ENCODE measurements at places on chromosomes 2 and 18. TPM values are rescaled to one million over a fixed set of nuclear protein-coding genes. Genes with fewer than 3 reads are reported as not detected.

- H3K4me3 ChIP-seq, result no peak overlapping the region
- DNase-seq, result no peak
- H3K36me3 ChIP-seq, result no peaks in the 10 kb centered on the region
- H3K4me1 ChIP-seq, result no peaks in the 10 kb centered on the region
- H3K27ac ChIP-seq, result no peak overlapping the region
Observed at GRCh38 chr2:167345559-167345958, 457.3 kb downstream of the XIRP2 start.

- H3K27ac ChIP-seq, result no peak overlapping the region
- H3K4me1 ChIP-seq, result no peaks in the 10 kb centered on the region
- no peaks in the 10 kb centered on the region for H3K27me3 ChIP-seq
- no peak overlapping the region for H3K4me3 ChIP-seq
- no peak for DNase-seq
Observed at GRCh38 chr2:155424518-155424917, 726.0 kb downstream of the KCNJ3 start.

The TPO gene
- total RNA-seq, result 0.83 TPM

The GPAT2 gene
- total RNA-seq, result 1.3 TPM

The IL36RN gene
- not detected for total RNA-seq

GRCh38 chr18:49778826-49779465 is 34.4 kb downstream of the ACAA2 start:
- no peak for DNase-seq
- no peak overlapping the region for H3K4me3 ChIP-seq
- no peaks in the 10 kb centered on the region for H3K4me1 ChIP-seq
- H3K27me3 ChIP-seq, result no peaks in the 10 kb centered on the region
- H3K27ac ChIP-seq, result no peak overlapping the region

DNA sequence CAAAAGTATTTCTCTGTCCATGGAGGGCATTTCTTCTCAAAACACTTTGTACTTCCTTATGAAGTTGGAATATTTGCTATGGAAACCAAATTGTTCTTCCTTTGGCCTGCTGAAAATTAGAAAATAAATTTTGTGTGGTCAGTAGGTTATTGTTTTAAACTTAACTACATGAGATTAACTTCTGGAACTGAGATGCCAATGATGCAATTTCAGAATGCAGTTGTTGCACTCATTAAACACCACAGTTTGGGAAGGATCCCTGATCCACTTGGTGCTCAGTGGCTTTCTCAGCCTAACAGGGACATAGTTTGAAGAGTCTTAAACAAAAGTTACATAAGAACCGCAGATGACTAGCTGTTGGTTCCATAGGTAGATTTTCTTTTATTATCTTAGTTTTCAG is 23.3 kb upstream of the IL1R1 start:
- H3K27ac ChIP-seq, result no peak overlapping the region
- no peaks in the 10 kb centered on the region for H3K27me3 ChIP-seq
- no peak for DNase-seq

GRCh38 chr18:74982946-74983635 is 225.8 kb downstream of the PTGR3 start:
- H3K27ac ChIP-seq, result no peak overlapping the region
- no peak overlapping the region for H3K4me3 ChIP-seq
- DNase-seq, result no peak

GRCh38 chr2:71043531-71044407 is 24.7 kb upstream of the NAGK start:
- no peaks in the 10 kb centered on the region for H3K27me3 ChIP-seq
- no peaks in the 10 kb centered on the region for H3K36me3 ChIP-seq
- H3K4me3 ChIP-seq, result no peak overlapping the region
- H3K27ac ChIP-seq, result no peak overlapping the region
- DNase-seq, result no peak

GRCh38 chr2:127051116-127052056 is 55.6 kb downstream of the BIN1 start:
- peak; percentile 10 for DNase-seq
- H3K27ac ChIP-seq, result no peak overlapping the region
- H3K27me3 ChIP-seq, result no peaks in the 10 kb centered on the region
- no peaks in the 10 kb centered on the region for H3K4me1 ChIP-seq
- H3K36me3 ChIP-seq, result no peaks in the 10 kb centered on the region
- no peak overlapping the region for H3K4me3 ChIP-seq

DNA sequence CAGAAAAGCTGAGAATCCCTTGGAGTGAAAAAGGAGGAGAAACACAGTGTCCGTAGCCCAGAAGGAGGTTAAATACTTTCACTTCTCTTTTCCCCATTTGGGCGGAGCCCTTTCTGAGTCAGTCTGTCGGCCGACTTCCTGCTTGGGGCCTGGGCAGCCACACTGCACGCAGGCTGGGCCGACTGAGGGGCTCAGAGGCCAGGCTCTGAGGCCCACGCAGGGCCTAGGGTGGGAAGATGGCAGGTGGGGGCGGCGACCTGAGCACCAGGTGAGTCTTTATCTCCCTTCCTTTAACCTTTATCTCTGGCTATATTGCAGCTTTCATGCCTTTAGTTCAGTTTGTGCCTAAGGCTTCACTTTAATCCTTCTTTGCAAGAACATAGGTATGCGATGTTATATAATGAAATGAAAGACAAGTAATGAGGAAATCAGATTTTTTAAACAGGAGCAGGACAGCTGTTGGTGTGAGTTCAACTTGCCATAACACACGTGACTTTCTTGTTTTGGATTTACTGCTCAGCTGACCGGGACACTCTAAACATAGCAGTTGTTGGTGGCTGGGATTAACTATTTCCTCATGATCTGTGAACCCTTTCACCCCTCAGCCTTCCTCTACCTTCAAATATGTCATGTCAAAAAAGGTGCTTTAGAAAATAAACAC is at the start of gene SP100:
Gene SP100, plus strand, starts transcription at position 141 of the 661 bp plus-strand sequence. Its CDS starts 96 bp downstream, at position 237.
- H3K27me3 ChIP-seq, result no peaks in the 10 kb centered on the region
- peak; percentile 86 for DNase-seq
- no peaks in the 10 kb centered on the region for H3K36me3 ChIP-seq
- H3K27ac ChIP-seq, result peak within 1 kb of the TSS; percentile 81

DNA sequence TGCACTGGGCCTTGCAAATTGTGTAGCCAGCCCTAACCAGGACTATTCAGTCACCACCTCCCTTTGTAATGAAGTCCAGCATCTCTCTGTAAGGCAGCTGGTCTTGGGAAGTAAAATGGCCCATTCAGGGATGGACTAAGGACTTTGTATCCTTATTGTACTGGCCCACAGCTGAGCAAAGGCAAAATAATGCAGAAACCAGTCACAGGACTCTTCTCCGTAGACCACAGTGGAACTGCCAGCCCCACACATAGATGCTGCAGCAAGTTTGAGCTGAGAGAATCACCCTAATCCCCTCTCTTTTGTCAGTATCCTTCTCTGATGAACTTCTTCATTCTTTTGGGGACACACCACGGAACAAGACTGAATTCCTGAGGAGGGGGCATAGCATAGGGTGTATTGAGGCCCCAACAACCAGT is 73.6 kb upstream of the RTN4 start:
- no peak overlapping the region for H3K27ac ChIP-seq
- no peak for DNase-seq
- no peak overlapping the region for H3K4me3 ChIP-seq
- H3K4me1 ChIP-seq, result no peaks in the 10 kb centered on the region
- H3K36me3 ChIP-seq, result no peaks in the 10 kb centered on the region
- H3K27me3 ChIP-seq, result no peaks in the 10 kb centered on the region

The FIGLA gene
- total RNA-seq, result not detected

DNA sequence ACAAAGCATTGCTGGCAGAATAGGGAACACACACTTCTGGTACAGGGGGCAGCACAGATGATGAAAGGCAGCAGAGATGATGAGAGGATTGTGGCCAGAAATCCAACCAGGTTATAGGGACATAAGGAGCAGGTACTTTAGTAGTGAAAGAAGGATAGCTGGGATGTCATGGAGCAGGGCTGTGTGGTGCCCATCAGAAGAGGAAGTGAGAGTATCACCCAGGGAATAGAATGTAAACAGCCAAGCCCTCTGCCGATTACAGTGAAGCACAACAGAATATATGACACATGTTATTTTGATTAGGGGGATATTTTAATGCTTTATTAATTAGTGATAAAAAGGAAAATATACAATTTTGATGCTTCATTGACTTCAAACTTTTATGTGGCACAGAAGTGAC is 883.4 kb upstream of the CDH2 start:
- no peaks in the 10 kb centered on the region for H3K36me3 ChIP-seq
- H3K27ac ChIP-seq, result no peak overlapping the region

The IL18RAP gene
- total RNA-seq, result 0.14 TPM

DNA sequence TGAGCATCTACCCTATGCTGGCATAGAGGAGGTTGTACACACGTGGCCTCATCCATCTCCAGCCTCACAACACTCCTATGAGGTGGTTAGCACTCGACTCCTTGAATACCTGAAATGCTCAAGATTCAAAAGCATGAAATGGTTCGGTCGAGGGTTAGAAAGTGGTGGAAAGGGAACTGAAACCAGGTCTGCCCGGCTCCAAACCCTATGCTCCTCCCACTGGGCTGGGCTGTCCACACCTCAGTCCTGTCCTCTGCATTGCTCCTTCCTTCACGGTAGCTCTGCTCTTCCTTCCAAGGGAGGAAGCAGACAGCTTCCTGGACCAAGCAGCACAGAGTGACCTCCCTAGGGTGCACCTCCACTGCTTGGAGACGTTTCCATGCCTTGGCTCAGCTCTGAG is 565.2 kb upstream of the ID2 start:
- peaks cover 9% of the 10 kb centered on the region for H3K4me1 ChIP-seq
- no peak overlapping the region for H3K4me3 ChIP-seq
- H3K27ac ChIP-seq, result no peak overlapping the region
- no peaks in the 10 kb centered on the region for H3K27me3 ChIP-seq
- no peaks in the 10 kb centered on the region for H3K36me3 ChIP-seq

All from pancreas (tissue), 10 donors.